ENCODE measurements at places on chromosomes 7 and 10.

GRCh38 chr7:105951597-105951996 is 11.5 kb upstream of the CDHR3 start:
- DNase-seq: no peak

GRCh38 chr10:82680608-82681007 is 805.6 kb downstream of the NRG3 start:
- no peak for DNase-seq

DNA sequence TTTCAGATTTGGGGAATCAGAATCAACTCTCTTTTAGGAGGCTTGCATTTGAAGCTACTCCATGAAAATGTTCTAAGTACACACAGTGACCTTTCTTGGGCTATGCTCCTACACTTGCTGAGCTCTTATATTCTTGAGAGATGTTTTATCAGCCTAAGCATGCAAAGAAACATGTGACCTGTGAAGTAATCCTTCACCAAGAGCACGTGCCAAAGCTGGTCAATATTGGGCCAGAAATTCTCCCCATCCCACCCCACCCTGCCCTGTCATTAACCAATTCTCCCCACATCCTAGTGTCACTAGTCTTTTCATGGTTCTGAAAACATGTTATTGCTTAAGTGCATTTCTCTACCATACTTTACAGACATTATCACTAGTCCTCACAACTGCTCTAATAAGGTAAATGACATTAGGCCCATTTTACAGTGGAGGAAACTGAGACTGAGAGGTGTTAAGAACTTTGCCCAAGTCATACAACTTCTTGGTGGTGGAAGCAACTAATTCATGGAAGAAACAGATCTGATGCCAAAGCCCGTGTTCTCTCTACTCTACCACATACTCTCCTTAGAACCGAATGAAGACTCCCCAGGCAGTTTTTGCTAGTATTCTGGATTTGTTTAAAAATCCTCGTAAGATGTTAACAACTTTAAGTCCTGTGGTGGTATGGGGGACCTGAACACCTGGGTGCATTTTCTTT is 200.6 kb downstream of the PTEN start:
- DNase-seq: no peak

DNA sequence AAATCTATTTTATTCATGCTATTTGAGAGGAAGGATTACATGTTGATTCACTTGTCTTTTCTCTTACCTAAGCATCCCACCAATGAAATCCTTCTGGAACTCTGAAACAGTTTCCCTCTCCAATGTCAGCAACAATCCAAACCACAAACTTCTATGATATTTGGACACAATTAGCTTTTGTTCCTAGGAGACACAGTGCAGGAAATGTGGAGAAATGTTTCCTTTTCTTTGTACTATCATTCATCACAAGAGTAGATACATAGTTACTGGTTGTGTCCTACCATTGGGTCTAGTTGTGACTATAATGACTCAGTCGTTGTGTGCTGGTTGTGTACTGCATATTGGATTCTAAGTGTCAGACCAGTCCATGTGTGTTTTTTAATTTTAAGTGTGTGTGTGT is 156.8 kb upstream of the MAGI2 start:
- DNase-seq: no peak

GRCh38 chr10:124239134-124239533 is 145.7 kb upstream of the CHST15 start:
- DNase-seq: no peak

DNA sequence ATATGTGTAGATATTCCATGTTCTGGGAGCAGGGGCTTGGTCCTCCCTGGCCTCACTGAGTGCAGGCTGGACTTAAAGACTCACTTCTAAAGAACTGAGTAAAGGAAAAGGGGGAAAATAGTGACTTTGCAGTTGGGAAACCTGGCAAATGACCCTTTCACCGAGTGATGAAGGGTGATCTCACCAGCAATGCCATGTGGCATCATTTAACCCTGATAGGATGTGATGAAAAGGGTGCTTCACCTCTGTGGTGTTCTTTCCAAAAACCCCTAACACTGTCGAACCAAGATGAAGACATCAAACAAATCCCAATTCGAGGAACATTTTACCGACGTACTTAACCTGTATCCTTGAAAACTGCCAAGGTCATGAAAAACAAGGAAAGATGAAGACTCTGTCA is 71.9 kb downstream of the AOAH start:
- no peak for DNase-seq

DNA sequence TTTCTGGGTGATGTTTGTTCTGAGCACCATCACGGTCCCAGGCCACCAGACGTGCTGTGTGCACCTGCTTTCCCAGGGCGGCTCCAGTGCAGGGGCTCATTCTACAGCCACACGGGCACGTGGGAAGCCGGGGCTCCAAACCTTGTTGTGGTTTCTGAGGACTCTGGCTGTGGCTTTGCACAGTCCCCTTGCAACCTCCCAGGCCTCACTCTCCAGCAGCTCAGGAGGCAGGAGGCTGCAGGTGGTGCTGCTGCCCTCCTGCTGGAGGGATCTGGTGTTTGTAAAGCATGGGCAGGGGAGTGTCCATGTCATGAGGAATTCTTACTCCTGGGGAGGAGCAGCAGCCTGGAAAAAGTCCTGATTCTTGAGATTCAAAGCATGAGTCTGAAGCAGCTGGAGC is 54.3 kb downstream of the INSYN2A start:
- DNase-seq: no peak

- DNase-seq: no peak
Observed at GRCh38 chr7:11665357-11665756, 166.6 kb downstream of the THSD7A start.

DNA sequence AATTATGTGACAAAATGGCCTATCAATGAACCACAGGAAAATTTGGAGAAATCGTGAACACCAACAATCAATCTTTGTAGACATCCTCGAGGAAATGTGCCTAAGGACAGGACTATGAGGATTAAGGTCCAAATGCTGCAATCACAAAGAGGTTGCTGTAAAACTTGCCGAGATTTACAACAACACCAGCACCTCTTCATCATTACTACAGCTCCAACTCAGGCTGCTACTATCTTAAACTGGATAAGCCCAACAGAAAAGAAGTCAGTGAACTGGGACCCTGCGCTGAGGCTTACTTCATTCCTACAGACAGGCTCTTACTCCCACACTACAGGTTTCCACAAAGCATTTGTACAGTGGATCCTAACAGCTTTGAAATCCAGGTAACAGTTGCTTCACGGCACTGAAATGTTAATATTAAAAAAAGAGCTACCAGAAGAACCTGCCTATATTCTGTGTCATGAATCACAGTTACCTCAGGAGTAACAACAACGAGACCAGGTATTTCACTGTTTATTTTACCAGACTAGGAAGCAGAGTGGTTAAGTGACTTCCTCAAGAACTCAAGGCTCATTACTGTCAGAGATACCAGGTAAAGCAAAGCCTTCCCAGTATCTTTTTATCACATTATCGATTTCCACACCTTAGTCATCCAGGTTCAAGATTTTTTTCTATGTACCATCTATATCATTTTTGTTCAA is 23.9 kb downstream of the CACUL1 start:
- DNase-seq: no peak

- DNase-seq: no peak
Observed at GRCh38 chr10:85859859-85860258, 506.7 kb downstream of the GRID1 start.

DNA sequence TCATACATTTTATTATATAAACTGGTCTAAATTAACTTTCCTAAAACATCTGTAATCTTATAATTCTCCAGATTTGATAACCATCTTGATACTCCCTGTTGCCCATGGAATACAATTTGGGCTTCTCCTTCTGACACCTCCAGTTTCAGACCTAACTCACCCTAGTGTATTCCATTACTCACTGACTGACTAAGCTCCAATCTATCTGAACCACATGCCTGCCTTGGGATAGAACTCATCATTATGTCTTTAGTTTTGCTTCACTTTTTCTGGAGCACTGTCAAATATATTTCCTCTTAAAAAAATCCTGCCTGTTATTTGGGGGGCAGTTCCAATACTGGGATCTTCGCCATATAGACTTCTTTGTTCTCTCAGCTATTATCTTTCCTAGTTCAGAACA is 4.9 kb upstream of the FOXP2 start:
- no peak for DNase-seq

- no peak for DNase-seq
Observed at GRCh38 chr7:105046414-105046813, 32.4 kb downstream of the KMT2E start.

DNA sequence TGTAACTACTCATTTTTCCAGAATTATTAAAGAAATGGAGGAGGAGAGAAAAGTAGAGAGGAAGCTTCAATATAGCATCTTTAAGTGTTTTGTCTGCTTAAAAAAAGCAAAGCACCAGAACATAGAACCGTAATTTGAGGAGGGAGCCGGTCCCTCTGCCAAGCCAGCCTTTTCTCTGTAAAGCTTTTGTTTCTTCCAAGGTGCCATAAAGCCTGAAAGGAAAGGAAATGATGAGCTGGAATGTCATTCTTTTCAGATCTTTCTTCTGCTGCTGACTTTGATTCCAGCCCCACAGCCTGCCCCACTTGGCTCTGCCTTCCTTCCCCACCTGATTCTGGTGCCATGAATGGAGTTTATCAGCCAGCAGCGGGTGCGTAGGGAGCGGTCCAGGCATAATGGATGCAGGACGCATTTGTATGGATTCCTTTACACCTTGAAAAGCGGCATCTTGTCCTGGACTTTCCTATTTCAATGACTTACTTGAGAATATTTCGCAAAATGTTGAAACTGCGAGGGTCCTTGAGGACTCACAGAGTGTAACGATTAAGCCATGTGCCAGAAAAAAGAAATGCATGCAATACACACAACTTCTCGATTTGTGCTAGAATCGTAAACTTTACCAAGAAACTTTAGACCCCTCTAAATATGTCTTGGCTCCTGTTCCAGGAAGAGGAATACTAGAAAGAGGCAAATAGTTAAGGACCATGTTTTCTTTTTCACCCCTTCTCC is 569.5 kb upstream of the MGMT start:
- no peak for DNase-seq

GRCh38 chr7:91031757-91032156 is 232.5 kb upstream of the FZD1 start:
- no peak for DNase-seq

- DNase-seq: no peak
Observed at GRCh38 chr10:32111585-32111984, 55.4 kb upstream of the KIF5B start.

DNA sequence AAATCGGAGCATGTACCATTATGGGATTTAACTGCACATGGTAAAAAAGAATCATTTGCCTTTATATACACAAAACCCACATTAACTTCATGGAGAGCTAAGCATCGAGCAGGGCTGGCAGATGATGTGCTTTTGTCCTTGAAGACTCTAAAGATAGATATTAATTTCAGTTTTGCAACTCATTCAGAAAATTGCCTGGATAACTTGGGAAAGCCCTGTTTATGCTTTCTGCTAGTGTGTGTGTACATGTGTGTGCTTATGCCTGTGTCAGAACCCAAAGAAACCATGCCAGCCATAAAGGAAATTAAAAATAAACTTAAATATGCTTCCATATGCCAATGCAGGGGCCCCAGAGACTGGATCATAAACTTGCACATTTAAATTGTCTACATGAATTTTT is 640.0 kb downstream of the PARD3 start:
- DNase-seq: no peak

GRCh38 chr10:118042336-118042735 is 4.4 kb downstream of the RAB11FIP2 start:
- no peak for DNase-seq

DNA sequence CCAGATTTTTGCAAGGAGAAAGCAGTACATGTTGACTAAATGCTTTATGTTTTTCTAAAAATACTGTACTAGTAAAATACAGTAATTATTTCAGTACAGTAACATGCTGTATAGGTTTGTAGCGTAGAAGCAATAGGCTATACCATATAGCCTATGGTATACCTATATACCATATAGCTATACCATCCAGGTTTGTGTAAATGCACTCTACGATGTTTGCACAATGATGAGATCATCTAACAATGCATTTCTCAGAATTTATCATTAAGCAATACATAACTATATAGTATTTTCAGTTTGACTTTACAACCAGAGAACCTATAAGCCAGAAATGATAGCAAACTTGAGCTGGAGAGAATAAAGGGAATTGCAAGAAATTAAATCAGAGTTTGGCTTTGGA is 109.7 kb upstream of the DNAJB12 start:
- DNase-seq: no peak

GRCh38 chr7:47379629-47380324 is 202.1 kb downstream of the TNS3 start:
- no peak for DNase-seq

DNA sequence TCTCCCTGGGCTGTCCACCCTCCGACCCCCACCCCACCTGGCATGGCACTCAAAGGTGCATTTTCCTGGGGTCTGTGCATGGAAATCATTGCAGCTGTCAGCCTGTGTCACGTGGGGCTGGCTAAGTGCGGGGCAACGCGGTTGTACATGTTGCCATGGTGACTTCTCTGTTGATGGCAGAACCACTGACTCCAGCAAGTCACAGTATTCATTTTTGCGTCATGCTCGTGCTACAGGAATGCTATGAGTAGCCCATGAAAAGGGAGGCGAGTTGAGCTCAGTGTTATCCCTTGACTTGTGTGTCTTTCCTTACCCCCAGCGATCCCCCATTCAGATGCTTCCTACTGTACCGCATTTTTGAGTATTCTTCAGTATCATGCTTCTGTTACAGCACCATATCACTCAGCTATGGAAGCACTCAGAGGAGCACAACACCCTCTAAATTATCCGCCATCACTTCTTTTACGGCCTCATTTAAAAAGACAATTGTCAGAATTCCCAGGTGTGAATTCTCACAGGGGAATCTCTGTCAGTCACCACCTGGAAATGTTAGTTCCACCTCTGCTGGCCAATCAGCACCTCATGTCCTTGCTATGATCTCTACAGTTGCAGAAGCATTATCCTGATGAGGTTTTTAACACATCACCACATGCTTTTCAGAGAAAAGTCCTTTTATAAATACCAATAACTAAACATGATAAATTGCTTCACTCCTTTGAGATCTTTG is 194.4 kb upstream of the C7orf33 start:
- DNase-seq: no peak

- DNase-seq: no peak
Observed at GRCh38 chr10:46033602-46034011, 3.2 kb upstream of the NCOA4 start.

- no peak for DNase-seq
Observed at GRCh38 chr7:123761729-123762128, 12.9 kb upstream of the WASL start.

DNA sequence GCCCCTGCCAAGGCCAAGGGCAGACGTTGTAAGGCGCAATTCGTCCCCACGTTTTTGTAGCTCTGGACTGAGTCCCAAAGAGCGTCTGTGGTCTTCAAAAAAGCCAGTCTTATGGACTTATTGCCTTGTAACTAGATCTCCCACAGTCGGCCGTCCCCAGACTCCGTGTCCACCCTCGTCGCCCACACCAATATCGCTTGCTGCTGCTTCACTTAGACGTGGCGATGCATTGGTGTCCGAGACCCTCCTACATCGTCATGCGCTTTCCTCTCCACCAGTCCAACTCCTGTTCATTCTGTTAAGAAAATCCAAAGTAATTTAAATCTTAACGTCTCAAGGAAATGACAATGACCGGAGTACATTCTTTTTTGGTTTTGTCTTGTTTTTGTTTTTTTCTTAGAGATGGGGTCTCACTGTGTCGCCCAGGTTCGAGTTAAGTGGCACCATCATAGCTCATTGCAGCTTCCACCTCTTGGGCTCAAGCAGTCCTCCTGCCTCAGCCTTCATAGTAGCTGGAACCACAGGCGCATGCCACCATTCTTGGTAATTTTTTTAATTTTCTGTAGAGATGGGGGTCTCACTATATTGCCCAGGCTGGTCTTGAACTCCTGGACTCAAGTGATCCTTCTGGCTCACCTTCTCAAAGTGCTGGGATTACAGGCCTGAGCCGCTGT is 851 bp downstream of the KIFBP start:
- DNase-seq: no peak

- DNase-seq: no peak
Observed at GRCh38 chr7:149874644-149875028, 867 bp downstream of the ATP6V0E2 start.

All from activated T-cell treated with anti-CD3 and anti-CD28 coated beads for 1 hour (primary cell).